ENCODE measurements at places on chromosomes 16 and 17.

DNA sequence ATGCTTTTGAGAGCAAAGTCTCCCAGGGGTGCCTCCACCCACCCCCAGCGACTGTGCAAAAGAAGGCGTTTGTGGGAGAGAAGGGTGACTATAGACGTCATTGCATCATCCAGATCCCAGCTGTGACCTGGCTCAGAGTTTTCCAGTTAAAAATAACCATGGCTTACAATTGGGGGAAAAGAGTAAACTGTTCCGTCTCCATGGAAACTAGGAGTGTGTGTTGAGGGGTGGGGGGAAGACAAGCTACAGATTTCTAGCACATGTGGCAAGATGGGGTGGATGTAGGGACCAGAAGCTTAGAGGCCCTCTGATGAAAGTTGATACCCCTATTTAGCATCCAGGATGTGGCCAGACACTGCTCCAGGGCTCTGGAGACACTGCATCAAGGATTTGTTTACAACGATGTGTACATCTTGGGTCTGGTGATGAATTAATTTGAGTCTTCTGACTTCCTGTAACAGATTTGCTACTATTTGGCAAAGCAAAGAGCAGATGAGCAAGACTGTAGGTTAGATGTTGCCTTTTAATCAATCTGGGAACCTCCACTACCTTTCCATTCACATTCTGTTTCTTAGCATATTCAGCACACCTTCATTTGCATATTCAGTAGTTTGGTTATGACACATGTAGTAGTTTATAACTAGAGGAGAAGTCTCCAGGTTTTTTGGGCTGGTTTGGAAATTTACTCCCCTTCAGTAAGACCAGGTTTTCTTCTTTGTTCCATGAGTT lies 6.2 kb upstream of the DUSP14 start:
- DNase-seq: no peak

DNA sequence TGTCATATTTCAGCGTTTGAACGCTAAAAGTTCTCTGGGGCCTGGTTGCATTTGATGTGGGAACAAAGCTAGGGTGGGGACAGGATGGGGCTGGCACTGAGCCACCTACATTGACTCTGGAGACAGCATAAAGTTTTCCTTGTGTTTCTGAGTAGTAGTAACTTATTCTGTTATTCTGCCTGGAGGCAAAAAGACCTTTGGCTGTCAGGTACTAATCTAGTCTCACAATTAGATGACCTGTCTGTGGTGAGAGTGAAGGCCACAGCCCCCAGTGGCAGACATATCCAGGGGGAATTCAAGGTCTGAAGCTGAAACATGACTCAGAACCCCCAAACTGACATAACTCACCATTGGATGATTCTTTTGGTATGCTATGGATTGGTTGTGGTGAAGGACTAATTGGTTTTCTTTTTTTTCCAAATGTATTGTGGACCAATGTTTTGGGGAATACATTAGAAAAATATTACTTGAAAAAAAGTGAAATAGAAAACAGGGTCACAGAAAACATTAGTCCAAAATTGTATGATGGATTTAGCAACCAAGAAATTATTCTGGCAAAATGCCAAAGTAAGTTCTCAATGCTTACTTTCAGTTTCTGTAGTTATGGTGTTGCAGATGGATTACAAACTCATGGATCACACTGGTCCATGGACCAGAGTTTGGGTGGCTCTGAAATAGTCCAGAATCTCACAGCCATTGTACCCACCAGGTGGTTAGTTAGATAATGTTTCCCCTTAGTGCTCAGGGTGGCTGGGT lies 10.5 kb upstream of the SALL1 start:
- DNase-seq: peak; percentile 16

- DNase-seq: no peak
These were observed 2.5 kb downstream of the UBE2I start for GRCh38 chr16:1311738-1312466.

GRCh38 chr17:21242026-21242697 lies 11.0 kb downstream of the NATD1 start:
- no peak for DNase-seq

- no peak for DNase-seq
These were observed 7.4 kb downstream of the LASP1 start for GRCh38 chr17:38877130-38877851.

- DNase-seq: peak; percentile 67
These were observed 146.1 kb downstream of the SEC14L1 start for GRCh38 chr17:77286641-77287431.

GRCh38 chr16:23027386-23027785 lies 121.9 kb downstream of the USP31 start:
- peak; percentile 28 for DNase-seq

- DNase-seq: no peak
These were observed 49.6 kb downstream of the VMP1 start for GRCh38 chr17:59757043-59757442.

GRCh38 chr16:80844395-80844794 lies 40.0 kb upstream of the CDYL2 start:
- DNase-seq: no peak

DNA sequence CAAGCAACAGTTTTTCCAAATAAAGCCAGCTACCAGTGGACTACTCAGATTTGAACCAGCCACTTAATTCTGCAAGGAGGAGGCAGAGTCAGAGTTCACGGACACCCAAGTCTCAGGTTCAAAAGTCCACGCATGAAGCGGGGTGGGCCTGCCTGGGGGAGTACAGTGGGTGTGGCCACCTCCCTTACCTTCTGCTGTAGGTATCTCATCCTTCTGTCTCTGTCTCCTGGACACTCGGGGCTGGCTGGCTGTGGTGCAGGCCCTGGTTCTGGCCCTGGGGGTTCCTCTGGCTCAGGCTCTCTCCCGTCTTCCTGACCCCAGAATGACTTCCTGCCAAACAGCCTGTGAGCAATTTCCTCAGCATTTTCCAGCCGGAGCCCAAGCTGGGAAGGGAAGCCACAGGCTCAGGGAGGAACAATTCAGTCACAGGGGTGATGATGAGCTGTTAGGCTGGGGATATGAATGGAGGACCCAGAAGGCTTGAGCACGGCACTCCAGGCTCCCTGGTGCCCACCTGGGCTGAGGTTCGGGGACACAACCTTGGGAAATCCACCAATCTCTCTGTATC lies 101.9 kb downstream of the LITAF start:
- DNase-seq: no peak

GRCh38 chr16:22364241-22364640 lies 10.2 kb downstream of the CDR2 start:
- DNase-seq: no peak

DNA sequence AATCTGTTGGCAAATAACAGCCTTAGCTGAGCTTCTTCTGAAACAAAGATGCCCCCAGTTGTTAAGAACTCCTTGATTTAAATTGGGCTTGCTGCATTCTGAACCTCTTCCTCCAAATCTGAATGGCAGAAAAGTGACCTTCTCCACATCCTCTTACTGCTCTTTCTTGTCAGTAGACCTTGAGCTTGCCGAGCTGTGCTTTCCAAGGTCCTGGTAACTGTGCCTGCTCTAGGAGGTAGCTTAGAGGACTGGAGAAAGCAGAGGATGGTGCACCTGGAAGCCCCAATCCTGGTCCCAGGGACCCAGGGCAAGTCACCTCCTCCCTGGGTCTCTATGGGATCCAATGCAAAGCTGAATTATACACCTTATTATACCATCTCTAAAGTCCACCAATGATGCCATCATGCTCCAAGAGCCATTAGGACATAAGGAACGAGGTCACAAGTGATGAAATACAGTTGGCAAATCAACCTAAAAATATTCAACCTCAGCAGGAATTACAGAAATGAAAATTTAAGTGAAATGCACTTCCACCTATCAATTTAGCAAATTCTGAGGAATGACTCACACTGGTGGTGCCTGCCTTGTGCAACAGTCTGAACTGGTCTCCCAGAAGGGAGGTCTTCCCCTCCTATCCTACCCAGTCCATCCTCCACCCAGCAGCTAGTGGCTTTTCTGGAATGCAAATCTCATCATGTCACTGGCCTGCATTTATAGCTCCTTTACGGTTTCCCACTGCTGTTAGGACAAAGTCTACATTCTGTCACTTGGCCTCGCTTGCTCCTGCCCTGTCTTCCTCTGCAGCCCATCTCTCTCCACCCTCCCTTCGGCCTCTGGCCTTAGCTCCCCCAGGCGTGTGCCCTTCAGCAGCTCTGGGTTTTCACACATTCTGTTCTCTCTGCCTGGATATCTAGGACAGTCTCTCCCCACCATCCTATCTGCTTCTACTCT lies 36.6 kb downstream of the TOM1L2 start:
- DNase-seq: no peak

GRCh38 chr16:67030221-67030962 lies 1.4 kb downstream of the CBFB start:
- DNase-seq: no peak

DNA sequence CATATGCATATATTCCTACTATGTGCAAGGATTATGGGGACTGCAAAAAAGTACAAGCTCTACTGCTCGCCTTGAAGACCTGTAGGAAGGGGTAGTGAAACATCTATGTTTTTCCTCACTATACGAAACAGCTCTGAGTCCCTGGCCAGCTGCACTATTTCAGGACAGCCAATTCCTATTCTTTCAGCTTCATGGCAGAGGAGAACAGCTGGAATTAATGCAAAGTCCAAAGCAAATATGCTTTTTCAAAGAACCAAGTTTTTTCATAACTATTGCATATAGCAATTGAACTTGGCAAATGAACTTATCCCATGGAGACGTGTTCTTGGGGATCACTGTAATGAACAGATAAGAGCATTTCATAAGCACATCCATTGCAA lies 122.3 kb downstream of the SPACA3 start:
- no peak for DNase-seq

GRCh38 chr16:20681821-20682760 lies 15.4 kb downstream of the ACSM1 start:
- DNase-seq: no peak

DNA sequence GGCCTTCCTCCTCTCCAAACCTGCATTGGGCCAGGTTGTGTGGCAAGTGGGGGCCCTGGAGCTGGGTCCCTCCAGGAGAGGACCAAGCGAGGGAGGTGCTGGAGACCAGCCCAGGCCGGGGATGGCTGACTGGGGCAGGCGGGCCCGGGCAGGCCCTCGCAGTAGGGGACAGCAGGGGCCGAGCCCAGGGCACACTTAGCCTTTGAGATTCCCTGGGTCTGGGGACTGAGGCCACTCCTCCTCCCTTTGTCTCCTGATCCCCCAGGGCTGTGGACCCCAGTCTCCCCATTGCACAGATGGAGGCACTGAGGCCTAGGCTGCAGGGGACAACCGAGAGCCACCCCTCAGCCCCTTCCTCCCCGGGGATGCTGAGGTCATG lies 5.2 kb downstream of the FOXJ1 start:
- no peak for DNase-seq

- no peak for DNase-seq
These were observed 4.4 kb downstream of the KIF19 start for GRCh38 chr17:74330446-74330845.

- DNase-seq: no peak
These were observed 426.3 kb downstream of the ZFHX3 start for GRCh38 chr16:72621651-72622050.

- DNase-seq: peak; percentile 83
These were observed 84.9 kb downstream of the HS3ST2 start for GRCh38 chr16:22898874-22899348.

DNA sequence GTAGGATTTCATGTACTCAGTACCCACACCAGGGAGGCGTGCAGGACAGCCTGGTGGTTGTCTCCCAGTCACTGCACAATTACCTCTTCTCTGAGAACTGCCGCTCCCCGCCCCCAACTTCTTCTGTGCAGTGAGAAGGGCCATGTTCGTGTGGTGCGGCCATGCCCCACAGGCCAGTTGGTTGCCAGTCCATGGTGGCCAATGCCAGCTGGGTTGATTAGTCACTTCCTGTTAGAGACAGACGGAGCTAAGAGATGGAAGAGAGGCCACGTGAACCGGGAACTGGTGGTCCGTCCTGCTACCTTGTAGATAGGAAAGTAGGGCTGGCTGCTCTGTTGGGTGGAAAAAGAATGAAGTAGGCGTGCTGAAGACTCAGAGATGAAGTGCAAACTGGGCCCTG lies 206.5 kb downstream of the ABCC12 start:
- DNase-seq: no peak

- DNase-seq: no peak
These were observed 245.7 kb downstream of the FOXL1 start for GRCh38 chr16:86823888-86824671.

- DNase-seq: no peak
These were observed 285.7 kb downstream of the SOX9 start for GRCh38 chr17:72406498-72406897.

DNA sequence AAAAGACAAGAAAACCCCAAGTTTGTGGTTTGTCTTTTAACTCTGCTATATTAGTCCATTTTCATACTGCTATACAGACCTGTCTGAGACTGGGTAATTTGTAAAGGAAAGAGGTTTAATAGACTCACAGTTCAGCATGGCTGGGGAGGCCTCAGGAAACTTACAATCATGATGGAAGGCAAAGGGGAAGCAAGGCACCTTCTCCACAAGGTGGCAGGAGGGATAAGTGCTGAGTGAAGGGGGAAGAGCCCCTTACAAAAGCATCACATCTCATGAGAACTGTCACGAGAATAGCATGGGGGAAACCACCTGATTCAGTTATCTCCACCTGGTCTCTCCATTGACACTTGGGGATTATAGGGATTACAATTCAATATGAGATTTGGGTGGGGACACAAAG lies 13.5 kb upstream of the ADAM11 start:
- no peak for DNase-seq

GRCh38 chr17:50421308-50422051 lies 4.5 kb upstream of the ACSF2 start:
- DNase-seq: no peak

DNA sequence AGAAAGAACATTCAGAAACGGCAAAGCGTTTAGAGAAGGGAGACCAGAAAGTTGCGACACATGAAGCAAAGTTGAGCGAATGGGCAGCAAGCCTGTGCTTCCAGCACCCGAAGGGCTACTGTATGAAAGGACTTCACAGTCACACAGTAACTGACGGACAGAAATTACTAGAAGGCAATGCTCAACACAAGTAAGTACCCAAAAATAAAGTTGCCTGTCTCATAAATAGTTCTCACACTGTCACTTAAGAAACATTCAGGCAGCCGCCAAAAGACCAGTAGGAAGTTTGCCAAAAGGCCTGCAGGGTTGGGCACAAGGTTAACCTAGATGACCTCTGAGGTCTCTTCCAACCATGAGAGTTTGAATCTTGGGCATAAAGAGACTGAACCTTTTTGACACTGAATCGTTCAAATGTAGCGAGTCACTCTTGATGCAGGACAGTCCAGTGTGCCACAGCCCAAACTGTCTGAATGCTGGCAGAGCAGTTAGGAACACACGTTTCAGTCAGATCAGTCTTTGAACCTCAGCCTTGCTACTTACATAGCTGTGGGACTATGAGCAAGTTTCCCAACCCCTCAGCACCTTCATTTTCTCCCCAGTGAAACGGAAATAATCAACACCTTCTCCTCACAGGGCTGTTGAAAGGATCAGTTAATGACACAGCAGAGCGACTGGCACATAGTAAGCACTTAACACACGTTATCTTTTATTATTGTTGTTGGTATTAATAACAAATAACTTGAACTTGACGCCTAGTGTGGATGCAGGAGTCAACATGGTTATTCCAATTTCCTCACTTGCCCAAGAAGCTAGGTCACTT lies 10.4 kb downstream of the NCBP3 start:
- no peak for DNase-seq

DNA sequence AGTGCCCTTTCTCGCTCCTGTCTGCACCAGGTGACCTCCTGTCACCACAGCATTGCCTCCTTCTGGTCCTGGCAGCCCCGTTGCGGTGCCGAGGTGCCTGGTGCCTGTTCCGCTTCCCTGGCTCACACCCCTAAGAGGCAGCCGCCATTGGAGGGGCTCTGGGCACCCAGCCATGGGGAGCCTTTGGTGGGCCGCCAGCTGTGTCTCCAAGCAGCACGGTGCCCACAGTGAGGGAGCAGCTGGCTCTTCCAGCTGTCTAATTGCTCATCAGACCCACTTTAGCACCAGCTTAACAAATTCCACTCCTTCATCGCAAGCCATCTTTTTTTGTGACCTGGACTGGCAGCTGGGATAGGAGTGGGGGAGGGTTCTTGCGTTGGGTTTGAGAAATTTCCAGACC lies 276.1 kb downstream of the SNX29 start:
- DNase-seq: peak; percentile 97
